Body of pancreas (tissue), 4 donors: ENCODE measurements at places on chromosomes 3 and 15.

DNA sequence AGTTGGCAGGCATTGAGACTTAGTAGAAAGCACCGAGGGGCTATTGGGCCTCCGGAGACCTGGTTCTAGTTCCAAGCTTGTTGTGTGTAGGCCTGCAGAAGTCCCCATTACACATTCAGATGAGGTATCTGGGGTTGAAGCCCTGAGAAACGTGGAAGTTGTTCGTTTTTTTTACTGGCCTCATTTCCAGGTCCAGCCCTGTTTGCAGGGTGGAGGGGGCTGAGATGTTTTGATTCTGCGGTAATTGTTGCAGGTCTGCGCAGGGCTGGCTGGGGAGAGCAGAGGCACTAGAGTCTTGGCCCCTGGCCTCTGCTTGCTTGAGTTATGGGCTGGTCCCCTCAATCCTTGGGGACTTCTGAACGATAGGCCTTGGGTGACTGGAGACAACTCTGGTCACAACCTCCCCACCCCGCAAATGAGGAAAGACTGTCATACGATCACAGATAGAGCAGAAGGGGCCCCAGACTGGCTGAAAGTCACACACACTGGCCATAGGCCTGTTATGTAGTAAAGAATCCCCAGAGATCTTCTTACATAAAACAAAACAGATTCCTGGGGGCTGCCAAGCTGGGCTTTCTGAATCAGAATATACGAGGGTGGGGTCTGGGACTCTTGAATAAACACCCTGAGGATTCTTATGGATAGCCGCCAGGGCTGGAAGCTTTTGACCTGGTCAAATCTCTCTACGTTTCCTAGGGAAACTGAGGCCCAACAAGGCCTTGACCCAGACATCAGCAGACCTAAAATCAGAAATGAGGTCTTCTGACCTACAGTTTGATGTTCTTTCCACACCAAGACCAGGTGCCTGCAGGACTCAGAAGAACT, 15.6 kb downstream of the KBTBD13 start:
- no peak for DNase-seq

- no peak for DNase-seq
Observed at GRCh38 chr15:76309601-76310330, 1.5 kb downstream of the ETFA start.

- no peak for DNase-seq
Observed at GRCh38 chr15:77525907-77526594, 105.4 kb downstream of the HMG20A start.

DNA sequence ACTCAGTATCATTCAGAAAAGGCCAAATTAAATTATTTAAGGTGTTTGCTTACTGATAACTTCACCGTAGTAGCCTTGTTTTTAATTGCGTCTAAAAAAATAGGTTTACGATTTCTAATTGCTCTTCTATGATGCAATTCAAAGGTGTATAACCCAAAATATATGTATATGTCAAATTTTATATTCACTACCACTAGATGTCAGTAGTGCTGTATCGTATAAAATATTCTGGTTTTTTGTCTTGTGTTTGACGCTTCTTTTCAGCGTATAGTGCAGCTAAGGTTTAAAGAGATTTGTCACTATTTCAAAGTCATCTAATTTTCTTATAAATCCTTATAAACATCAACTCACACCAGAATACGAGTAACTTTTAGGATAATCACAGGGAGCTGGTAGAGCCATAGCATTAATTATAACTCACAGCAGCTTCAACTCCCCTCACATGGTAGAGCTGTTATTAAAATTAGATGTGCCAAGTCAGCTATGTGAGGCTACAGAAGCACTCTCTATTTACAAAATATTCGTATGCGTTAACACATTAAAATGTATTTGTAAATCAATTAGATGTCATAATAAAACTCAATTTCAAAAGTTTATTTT, 3.5 kb downstream of the PFN2 start:
- no peak for DNase-seq

DNA sequence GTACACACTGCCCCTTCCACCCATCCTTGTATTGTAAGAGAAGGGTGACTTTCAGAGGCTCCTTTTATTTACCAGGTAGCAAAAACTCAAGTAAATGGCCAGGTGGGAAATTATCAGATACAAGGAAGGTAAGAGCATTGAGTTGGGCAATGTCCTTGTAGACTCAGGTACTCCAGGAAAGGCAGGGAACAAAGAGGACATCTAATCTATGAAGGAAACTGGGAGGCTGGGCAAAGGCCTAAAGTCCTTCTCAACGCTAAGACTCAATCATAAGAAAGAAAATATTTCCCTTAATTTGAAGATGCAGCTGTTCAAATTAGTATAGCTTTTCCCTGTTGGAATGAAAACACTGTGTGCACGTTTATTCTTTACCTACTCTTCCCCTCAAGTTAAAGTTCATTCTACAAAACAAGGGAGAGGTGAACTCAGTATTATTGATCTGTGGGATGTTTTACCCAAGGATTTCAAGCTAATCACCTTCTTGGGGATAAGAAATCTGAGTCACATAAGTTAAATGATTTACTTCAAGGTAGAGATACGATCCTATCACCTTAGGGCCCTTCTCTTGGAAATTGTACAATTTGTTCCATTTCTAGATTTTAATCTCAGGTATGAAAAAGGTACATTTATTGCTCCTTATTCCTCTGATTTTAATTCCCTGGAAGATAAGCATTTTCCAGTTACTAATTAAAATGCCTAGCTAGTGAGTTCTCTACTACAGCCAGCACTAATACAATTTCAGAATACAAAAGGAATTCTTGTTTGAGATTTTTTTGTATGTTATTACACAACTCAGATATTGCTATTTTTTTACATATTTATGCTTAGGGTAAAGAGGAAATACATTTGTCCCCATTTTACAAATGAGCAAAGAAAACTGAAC, 80.6 kb downstream of the PLD1 start:
- no peak for DNase-seq

GRCh38 chr3:189981668-189982067, 139.0 kb downstream of the P3H2 start:
- no peak for DNase-seq
